ENCODE measurements at places on chromosomes 6 and 20.

- DNase-seq, result no peak
Observed at GRCh38 chr6:106033806-106034205, 52.3 kb upstream of the PRDM1 start.

GRCh38 chr6:149268768-149269167 is 48.7 kb upstream of the TAB2 start:
- DNase-seq, result no peak

GRCh38 chr6:41002168-41002567 is 36.9 kb downstream of the UNC5CL start:
- DNase-seq, result no peak

GRCh38 chr20:8721098-8721497 is 347.8 kb upstream of the PLCB4 start:
- DNase-seq, result peak; percentile 7

DNA sequence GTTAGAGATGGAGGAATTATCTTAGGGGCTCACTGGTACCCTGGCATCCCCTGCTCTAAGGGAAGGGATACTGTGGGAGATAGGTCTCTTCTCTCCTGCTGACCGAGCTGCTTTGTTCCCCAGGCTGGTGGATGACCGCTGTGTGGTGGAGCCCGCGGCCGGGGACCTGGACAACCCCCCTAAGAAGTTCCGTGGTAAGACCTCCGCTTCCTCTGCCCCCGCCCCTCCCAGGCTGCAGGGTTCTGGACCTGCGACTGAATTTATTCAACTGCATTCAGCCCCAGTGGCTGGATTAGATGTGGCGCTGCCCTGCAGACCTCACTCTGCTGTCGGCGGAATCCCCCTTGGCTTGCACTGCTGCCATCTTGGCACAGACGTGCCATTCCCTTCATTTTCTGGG is 19.2 kb downstream of the ITPR3 start:
- no peak for DNase-seq

- DNase-seq, result no peak
Observed at GRCh38 chr6:167662075-167662880, 164.4 kb upstream of the AFDN start.

DNA sequence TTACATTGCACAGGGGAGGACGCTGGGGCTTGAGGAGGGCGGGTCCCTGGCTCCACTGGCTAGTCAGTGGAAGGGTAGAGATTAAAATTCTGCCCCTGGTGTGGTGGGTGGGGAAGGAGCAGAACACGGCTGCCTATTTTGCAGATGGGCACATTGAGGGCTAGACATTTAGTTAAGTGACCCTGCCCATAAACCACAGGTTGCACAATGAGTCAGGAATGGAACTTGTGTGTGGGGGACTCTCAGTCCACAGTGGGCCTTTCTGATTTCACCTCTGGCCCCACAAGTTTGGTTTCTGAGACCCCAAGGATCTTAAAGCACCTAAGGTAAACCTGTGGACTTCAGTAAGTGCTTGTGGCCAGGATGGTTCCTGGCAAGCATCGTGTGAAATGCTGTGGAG is 22.0 kb upstream of the CCDC167 start:
- DNase-seq, result no peak

DNA sequence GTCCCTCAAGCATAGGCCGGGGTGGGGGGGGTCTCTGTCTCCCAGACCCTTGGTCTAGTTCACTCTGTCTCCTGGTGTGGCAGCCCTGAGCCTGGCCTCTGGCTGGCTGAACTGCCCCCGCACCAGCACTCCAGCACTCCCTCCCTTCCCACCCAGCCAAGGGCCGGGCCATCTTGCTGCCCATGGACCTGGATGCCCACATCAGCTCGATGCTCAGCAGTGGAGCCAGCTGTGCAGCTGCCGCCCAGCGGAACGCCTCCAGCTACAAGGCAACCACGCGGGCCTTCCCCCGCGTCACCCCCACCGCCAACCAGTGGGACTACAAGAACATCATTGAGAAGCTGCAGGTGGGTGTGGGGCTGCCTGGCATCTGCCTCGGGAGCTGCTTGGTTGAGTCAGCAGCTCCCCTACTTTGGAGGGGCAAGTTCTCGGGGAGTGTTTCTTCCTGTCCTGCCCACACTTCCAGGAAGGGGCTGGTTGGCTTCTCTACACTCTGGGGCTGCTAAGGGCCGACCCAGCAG is 28.4 kb downstream of the UQCC2 start:
- DNase-seq, result no peak

DNA sequence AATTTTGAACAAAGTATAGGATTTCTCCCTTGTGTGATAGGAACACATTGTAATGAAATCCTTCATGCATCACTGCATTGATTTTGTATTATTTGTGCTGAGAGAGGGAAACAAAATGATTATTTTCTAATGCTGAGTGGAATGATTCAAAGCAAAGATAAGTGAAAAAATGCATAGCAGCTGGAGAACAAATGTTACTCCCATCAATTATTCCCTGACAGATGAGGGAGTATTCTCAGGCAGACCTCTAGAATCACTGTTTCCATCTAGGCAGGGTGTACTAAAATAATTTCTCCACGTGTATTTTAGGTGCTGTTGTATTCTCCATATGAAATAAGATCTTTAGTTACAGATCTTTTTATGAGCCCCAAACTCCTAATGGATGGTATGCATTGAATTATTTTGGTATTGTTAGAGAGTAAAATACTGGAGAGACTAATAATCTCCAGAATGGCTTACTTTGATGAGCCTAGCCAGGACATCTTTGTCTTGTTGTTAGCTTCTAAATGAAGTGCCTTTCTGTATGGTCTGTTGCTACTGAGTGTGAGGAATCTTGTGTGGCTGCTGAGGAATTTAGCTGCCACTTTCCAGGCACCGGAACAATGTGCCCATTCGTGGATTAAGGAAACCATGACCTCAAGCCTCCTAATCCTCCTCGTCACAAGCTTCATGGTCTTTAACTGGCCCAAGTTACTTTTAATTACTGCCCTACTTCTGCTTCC is 39.6 kb downstream of the RNF217 start:
- DNase-seq, result no peak

- no peak for DNase-seq
Observed at GRCh38 chr20:24972341-24972740, 20.2 kb downstream of the APMAP start.

Data from GM12878 (cell line).